ENCODE measurements at places on chromosomes 7 and 10.

DNA sequence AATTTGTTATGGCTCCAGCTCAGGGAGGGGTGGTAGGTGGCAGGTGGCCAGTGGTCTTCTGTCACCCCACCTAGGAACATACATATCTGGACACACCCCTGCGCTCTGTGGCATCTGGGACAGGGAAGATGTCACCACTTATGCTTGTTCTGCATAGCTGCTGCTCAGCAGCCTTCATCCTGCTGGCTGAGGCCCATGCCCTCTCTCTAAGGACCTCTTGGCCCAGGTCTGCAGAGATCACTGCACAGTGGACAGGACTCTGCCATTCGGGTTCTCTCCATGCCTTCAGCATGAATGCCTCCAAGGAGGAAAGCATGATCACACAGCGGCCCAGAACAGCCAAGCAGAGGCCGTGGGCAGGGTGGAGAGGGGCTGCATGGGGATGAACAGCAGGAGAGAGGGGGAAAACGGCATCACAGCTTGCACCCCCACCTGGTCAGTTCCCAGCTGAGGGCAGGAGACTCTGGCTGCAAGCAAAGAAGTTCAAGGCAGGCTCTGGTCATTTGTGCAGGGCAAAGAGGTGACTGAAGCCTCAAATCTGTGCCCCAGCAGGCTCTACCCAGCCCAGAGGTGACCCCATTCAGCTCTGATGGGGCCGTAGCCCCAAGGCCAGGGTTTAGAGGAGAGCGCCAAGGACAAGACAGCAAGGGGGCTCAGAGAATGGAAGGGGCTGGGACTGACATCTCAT lies 47.8 kb upstream of the GDF10 start:
- DNase-seq = no peak

- no peak for DNase-seq
Measured at GRCh38 chr7:17976952-17977351, 36.7 kb upstream of the SNX13 start.

GRCh38 chr10:4902571-4903011 lies 60.6 kb upstream of the AKR1C1 start:
- no peak for DNase-seq

DNA sequence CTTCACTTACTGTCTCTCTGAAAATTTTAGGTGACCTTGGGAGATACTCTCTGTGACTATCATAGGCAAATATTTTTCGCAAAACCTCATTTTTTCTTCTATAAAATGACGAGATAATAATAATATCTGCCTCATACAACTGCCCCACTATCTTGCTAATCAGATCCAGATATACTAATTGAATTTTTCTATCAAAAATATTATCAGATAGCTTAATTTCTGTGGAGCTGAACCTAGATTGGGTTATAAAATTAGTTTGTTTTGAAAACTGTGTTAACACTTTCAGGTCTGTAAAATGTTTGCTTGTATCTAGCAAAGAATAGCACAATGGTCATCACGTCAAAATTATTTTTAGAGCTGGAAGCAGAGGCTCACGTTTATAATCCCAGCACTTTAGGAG lies 486.7 kb upstream of the LRRN3 start:
- DNase-seq = no peak

- DNase-seq = no peak
Measured at GRCh38 chr7:69109246-69109645, 489.0 kb upstream of the AUTS2 start.

- DNase-seq = no peak
Measured at GRCh38 chr7:158447151-158447505, 140.5 kb downstream of the PTPRN2 start.

DNA sequence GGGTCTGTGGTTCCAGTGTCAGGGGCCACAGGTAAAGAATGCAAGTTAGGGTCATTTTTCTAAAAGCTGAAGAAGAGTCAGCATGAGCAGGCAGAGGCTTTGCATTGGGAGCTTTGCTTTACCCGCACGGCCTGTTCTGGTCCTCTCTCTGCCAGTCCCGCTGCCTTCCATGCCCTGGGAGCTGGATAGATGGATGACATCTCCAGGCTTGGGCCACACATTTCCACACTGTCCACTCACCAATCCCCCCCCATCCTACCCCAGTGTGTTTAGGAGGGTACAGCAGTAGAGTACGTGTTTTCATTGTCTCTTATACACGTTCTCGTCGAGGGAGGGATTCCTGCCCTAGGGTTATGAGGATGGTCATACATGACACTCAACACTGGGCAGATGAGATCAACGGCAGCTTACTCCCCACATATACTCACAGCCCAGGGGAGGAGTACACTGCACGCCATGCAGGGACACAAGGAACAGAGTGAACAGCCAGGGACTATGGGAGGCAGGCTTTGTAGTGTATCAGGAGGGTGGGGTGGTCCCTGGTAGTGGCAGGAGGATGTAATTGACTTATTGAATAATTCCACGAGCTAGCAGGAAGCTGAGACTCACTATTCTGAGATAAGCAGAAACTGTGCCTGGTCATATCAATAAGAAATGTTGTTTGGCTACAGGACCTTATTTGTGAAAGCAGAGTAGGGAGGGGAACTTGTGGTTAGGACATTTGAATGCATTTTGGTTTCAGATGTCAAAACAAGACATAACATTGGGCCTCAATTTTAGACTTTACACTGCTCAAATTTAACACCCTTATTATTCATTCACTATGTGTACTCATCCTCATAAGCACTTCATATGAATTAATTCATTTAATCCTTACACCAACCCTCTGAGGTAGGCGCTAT lies 36.6 kb downstream of the PLPP4 start:
- no peak for DNase-seq

GRCh38 chr10:3779158-3779741 lies 5.8 kb downstream of the KLF6 start:
- no peak for DNase-seq

GRCh38 chr10:7281429-7281828 lies 129.4 kb downstream of the SFMBT2 start:
- no peak for DNase-seq

All from AG09309 (cell line).